Osteocyte (in vitro differentiated cells): ENCODE measurements at places on chromosomes 4 and X. TPM values are rescaled to one million over a fixed set of nuclear protein-coding genes. Genes with fewer than 3 reads are reported as not detected.

The TRPC5OS gene
- total RNA-seq, result not detected in 2 replicates

The MAGEC1 gene
- total RNA-seq, result not detected in 2 replicates

The CFAP99 gene
- total RNA-seq, result not detected in 2 replicates

The HPGDS gene
- total RNA-seq, result not detected in 2 replicates

The NAA11 gene
- not detected in 2 replicates for total RNA-seq

The PLAC8 gene
- not detected in 2 replicates for total RNA-seq

The LSM6 gene
- total RNA-seq, result 19.9 and 24.2 TPM in 2 replicates

The BEX5 gene
- not detected in 2 replicates for total RNA-seq

The CYP4V2 gene
- 14.1 and 14.4 TPM in 2 replicates for total RNA-seq

The PLAC1 gene
- total RNA-seq, result not detected in 2 replicates

The GPC4 gene
- 98.0 and 101 TPM in 2 replicates for total RNA-seq

The ZAR1 gene
- total RNA-seq, result not detected in 2 replicates

The PYURF gene
- 67.0 and 69.1 TPM in 2 replicates for total RNA-seq

DNA sequence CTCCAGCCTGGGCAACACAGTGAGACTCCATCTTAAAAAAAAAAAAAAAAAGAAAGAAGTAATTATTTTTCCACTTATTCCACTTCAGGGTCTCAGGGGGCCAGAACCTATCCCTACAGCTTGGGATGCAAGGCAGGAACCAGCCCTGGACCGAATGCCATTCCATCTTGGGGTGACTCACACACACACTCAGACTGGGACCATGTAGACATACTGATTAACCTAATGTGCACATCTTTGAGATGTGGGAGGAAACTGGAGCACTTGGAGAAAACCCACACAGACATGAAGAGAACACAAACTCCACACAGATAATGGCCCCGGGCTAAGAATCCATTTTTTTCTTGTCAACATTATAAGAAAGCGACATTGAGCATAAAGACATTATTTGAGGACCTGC lies 132.5 kb downstream of the PTTG2 start:
- H3K4me1 ChIP-seq, result no peaks in the 10 kb centered on the region
- no peak for DNase-seq
- peaks cover 23% of the 10 kb centered on the region for H3K36me3 ChIP-seq
- no peak overlapping the region for H3K4me3 ChIP-seq
- H3K27me3 ChIP-seq, result no peaks in the 10 kb centered on the region

- DNase-seq, result no peak
- H3K27me3 ChIP-seq, result no peaks in the 10 kb centered on the region
- no peaks in the 10 kb centered on the region for H3K4me1 ChIP-seq
- H3K36me3 ChIP-seq, result no peaks in the 10 kb centered on the region
- no peak overlapping the region for H3K27ac ChIP-seq
- no peak overlapping the region for H3K4me3 ChIP-seq
Observed at GRCh38 chrX:135185795-135186443, 14.7 kb upstream of the CT55 start.

DNA sequence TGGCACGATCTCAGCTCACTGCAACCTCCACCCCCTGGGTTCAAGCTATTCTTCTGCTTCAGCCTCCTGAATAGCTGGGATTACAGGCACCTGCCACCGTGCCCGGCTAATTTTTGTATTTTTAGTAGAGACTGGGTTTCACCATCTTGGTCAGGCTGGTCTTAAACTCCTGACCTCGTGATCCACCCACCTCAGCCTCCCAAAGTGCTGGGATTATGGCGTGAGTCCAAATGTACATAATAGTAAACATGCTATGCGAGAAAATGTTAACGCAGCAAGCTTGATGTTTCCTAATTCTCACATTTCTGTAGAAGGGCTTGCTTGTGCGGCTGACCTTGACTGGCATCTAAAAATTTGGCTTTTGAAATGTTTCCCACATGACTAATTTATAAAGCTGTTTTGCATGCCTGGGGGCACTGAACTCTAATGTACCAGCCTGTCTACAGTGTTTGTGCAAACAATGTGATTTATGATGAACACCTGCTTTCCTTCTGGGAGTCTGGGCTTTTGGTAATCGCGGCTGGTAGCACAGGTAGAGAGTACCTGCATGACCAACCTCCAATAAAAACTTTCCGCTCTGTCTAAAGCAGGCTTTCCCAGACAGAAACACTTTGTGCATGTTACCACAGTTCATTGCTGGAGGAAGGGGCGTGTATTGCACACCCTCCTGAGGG lies 216.8 kb downstream of the IL15 start:
- H3K27ac ChIP-seq, result no peak overlapping the region
- no peak overlapping the region for H3K4me3 ChIP-seq
- no peaks in the 10 kb centered on the region for H3K36me3 ChIP-seq
- DNase-seq, result no peak
- H3K4me1 ChIP-seq, result peaks cover 7% of the 10 kb centered on the region
